ENCODE measurements at places on chromosomes 7 and 10.

- DNase-seq, result no peak
These were observed 95.2 kb downstream of the PDGFA start for GRCh38 chr7:424301-424935.

DNA sequence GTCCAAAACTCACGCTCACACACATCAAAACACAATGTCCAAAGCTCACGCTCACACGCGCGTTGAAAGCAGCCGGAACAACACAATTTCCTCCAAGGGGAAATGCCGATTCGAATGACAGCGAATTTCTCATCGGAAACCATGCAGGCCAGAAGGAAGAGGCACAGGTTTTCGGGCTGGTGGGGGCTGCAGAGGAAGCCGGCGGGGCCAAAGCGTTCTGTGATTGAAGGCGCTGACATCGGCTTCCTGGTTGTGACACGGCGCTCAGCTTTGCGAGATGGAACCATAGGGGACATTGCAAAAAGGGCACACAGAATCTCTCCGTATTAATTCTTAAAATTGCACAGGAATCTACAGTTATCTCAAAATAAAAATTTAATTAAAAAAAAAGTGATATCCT lies 61.3 kb downstream of the FOXL3 start:
- no peak for DNase-seq

DNA sequence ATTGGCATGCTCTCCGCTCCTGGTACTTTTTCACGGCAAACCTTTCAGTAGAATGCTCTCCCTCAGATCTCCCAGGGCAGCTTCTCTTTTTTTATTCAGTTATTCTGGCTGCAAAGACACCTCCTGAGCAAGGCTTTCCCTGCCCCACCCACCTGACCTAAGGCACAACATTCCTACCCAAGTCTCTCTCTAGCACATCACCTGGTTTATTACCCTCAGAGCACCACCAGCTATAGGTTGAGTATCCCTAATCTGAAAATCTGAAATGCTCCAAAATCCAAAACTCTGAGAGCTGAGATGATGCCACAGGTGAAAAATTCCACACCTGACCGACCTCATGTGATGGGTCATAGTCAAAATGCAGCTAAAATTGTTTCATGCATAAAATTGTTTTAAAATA lies 99.6 kb downstream of the GLI3 start:
- no peak for DNase-seq

DNA sequence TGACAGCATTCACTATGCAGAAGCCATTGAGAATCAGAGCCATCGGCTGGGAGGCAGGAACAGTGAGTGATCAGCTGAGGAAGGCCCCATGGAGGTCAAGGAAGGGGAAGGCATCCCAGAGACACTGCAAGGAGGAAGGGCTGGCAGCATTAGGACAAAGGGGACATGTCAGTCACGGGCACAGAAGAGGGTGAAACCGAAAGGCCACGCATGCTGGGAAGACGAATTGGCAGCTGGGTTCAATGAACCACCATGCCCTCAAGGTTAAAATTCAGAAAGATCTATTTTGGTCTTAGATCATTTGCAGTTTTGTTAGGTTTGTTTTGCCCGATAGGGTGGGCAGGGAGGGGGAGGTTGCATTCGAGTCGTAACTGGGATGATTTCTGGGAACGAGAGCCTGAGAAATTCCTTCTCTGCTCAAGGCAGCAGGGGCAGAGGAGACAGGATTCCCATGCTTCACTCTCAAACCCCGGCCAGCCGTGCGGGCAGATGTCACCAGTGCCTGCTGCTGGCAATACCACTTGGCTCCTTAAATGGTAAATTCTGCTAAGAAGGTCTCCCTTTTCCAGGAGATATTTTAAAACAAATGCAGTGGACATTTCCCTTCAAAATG lies 57.7 kb downstream of the ASB13 start:
- no peak for DNase-seq

- peak; percentile 40 for DNase-seq
These were observed 182.8 kb downstream of the ARHGAP12 start for GRCh38 chr10:31745612-31746376.

DNA sequence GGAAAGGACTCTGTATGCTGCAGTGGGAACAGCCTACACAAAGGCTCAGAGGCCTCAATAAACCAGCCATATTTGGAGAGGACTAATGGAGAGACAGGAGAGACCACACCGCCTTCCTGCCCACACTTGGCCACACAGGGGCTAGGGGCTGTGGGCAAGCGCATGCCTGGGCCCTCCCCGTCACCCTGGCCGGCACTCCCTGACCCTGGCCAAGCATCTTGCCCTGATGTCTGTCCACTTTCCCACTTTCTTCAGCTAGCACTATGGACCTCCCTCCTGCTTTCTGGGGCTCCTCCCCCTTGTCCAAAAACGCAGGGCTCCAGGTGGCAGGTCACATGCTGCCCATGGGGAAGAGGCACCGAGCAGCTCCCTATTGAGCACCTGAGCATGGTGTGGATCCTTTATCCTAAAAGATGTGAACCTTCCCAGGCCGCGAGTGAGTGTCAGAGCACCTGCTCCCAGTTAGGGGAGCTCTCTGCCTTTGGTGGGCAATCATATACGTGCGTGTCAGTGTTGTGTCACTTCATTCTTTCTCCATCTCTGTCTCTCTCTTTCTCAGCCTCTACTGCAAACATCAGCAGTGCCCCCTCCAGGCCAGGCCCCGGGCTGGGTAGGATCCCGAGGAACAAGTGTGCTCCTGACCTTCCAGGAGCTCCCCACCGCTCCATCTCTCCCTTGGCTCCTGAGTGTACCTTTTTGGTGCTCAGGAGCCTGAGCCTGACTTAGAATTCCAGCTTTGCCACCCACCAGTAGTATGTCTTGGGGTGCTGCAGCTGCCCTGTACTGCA lies 74.0 kb downstream of the ZMIZ1 start:
- no peak for DNase-seq

DNA sequence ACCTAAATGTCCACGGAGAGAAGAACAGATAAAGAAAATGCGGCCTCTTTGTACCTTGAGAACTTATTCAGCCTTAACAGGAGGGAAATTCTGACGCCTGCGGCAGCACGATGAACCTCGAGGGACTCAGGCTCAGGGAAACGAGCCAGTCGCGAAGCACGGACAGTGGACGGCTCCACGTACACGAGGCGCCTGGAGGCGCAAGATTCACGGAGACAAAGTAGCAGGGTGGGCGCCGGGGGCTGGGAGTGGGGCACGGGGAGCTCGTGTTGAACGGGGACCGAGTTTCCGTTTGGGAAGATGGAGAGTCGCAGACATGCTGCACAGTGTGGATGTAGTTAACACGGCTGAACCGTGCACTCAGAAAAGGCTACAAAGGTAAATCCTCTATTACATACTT lies 13.2 kb upstream of the UTF1 start:
- DNase-seq, result no peak

DNA sequence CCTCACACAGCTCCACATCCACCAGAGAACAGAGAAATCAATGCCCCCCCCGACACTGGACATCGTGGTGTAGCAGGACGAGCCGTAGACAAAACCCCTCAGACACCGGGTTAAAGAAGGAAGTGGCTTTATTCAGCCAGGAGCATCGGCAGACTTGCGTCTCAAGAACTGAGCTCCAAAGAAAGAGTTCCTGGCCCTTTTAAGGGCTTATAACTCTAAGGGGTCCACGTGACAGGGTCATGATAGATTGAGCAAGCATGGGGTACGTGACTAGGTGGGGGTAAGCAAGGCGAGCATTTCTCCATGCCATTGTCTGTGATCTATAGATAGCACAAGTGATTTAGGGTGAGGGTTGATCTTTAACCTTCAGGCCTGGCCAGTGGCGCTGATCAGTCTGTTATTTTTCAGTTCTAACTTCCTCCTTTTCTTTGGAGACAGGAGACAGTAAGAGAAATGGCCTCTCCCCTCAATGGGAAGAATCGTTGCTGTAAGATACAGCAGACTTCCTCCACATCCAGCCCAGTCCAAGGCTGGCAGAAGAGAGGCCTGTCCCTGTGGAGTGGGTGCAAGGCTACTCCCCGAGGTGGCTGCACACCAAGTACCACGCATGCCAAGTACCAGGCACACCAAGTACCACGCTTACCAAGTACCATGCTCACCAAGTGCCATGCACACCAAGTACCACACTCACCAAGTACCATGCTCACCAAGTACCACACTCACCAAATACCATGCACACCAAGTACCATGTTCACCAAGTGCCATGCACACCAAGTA lies 19.5 kb upstream of the PPP2R2D start:
- no peak for DNase-seq

DNA sequence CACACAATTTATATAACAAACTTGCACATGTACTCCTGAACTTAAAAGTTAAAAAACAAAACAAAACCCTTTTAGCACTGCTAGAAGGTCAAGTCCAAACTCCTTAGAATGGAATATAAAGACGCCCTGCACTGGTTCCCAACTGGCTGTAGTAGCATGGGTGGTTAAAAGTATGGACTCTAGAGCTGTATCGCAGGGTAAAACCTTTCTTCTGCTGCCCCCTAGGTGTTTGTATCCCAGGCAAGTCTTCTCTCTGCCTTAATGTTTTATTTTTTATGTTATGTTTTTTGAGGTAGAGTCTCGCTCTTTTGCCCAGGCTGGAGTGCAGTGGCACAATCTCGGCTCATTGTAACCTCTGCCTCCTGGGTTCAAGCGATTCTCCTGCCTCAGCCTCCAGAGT lies 35.2 kb downstream of the LSMEM1 start:
- DNase-seq, result no peak

GRCh38 chr7:28661826-28662595 lies 249.7 kb downstream of the CREB5 start:
- DNase-seq, result no peak

DNA sequence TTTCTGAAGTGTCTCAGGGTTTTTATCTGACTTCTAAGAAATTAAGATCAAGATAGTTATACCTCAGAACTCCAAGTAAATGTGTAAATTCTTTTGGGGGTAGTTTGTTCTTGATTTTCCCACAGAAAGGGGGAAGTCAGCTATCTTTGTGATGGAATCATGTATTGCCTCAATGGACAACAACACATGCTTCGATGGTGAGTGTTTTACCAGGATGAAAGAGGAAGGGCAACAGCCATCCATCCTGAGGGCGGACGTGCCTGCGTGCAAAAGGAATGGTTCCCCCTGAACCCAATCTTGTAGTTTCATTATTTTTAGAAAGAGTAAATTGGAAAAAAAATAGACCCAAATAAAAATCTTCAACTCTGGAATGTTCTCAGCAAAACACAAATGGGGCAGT lies 67.2 kb upstream of the ZPBP start:
- DNase-seq, result no peak

GRCh38 chr7:130084037-130084875 lies 13.9 kb downstream of the KLHDC10 start:
- no peak for DNase-seq

DNA sequence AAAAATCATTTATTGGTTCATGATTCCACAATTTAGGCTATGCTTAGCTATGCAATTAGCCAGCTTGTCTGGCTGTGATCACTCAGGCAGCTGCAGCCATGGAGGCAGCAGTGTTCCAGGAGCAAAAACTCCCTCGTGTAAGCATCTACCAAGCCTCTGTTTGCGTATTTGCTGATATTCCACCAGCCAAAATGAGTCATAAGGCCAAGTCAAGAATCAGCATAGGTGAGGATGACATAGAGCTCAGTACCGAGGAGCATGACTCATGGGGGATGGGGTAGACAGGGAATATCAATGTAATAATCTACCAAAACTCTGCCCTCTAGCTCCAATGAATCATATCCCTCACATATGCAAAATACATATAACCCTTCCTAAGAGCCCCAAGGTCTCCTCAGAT lies 63.3 kb downstream of the IMMP2L start:
- no peak for DNase-seq

- no peak for DNase-seq
These were observed 200.7 kb downstream of the CYP26A1 start for GRCh38 chr10:93274419-93274818.

DNA sequence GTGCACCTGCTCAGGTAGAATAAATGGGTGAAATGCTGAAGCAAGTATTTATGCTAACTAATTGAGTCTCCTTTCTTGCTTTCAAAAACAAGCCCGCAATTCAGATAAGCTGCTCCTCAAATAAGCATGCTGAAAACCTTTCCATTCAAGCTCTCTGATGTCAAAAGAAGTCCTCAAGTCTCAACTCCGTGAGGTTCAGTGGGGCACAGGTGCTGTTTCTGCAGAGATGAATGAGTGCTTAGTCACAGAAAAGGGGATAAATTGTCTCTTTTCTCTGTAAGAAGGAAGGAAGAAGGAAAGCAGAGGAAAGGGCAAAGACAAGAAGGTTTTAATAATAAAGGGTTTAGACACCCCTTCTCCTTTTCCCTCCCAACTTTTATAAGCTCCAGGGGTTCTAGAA lies 229.8 kb upstream of the NPY start:
- DNase-seq, result no peak

DNA sequence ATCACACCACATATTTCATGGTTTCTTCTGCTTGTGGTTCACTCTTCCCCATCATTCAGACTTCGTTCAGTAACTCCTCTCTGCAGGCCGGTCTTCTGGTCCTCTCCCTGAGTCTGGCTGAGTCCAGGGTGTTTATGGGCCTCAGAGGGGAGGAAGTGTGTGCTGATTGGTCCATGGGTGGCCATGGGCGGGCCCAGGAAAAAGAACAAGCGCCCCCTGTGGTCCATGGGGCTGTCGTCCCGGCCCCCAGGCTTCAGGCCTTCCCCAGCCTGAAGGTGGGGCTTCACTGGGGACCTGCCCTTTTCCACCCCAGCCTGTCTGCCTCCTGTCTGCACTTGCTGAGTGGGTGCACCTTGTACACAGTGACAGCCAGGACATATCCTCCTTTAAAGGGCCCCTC lies 123.7 kb downstream of the VIPR2 start:
- no peak for DNase-seq

- DNase-seq, result no peak
These were observed 5.5 kb downstream of the TACC2 start for GRCh38 chr10:121994429-121994941.

- no peak for DNase-seq
These were observed 132.0 kb upstream of the CXCL12 start for GRCh38 chr10:44516891-44517290.

GRCh38 chr7:104272767-104273384 lies 55.5 kb upstream of the LHFPL3 start:
- DNase-seq, result no peak

- DNase-seq, result no peak
These were observed 69.9 kb downstream of the NKX6-2 start for GRCh38 chr10:132715776-132716680.

GRCh38 chr10:79022565-79023230 lies 46.1 kb upstream of the ZMIZ1 start:
- DNase-seq, result no peak

GRCh38 chr7:141754939-141755338 lies 9.0 kb upstream of the TAS2R3 start:
- no peak for DNase-seq
